ENCODE measurements at places on chromosomes 1 and 21.
A peak's percentile ranks its signal among the peaks of the same experiment; 100 is the strongest.

DNA sequence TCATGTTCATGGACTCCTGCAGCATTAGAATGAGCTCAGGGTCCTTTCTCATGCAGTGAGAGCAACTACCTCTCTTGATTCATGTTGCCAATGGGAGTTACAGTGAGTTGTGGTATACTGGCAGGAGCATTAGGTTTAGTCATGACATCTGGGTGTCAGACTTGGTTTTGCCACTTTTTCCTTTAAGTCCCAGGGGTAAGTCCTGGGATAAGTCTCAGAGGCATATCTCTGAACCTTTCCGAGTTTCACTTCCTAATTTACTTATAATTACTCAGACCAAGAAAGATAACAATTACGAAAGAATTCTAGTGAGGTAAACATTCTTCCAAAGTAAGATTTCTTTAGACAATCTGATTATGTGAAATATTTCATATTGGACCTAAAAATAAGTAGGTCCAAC, 606.0 kb downstream of the SMYD3 start:
- no peak for DNase-seq

DNA sequence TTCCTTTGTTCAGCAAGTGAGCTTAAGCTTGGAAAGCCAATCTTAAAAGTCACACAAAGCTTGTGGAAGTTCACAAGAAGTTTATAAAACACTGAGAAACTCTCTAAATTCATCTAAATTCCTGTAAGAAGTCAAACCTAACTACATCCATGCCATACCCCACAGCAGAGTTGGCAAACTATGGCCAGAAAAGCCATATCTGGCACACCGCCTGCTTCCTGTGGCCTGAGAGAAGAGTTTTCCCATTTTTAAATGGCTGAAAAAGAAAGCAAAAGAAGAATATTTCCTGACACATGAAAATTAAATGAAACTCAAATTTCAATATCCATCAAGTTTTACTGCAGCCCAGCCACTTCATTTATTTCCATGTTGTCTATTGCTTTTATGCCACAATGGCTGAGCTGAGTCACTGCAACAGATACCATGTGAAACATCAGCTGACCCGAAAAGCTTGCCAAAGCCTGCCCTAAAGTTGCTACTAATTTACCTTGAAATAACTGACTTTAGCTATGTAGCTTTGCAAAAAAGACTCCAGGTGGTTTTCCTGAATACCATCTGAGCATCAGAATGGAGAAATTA, 237.1 kb downstream of the SLC45A1 start:
- DNase-seq: no peak

GRCh38 chr1:27368869-27369582, 2.3 kb upstream of the MAP3K6 start:
- DNase-seq: no peak

DNA sequence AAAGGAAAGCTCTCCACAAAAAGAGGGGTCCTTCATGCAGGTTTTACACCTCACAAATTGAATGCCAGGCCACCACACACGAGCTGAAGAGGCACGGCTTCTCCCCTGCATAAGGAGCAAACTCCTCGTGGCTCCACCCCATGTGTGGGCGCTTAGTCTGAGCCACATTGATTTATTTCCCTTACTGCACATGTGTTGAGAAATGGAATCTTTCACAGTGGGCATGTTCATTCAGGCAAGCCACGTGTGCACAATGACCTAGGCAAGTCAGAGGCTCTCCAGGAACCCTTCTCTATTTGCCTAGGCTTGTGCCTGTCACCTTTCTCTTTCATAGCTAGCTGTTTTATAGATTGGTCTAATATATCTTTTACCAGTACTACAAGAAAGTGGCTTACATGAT, 120.5 kb downstream of the LTN1 start:
- DNase-seq: no peak

GRCh38 chr1:107941123-107941522, 23.9 kb downstream of the VAV3 start:
- DNase-seq: no peak

- peak; percentile 41 for DNase-seq
Observed at GRCh38 chr1:204104331-204105130, 31.6 kb downstream of the SOX13 start.

GRCh38 chr1:185155600-185156287, 1.0 kb downstream of the TRMT1L start:
- no peak for DNase-seq

DNA sequence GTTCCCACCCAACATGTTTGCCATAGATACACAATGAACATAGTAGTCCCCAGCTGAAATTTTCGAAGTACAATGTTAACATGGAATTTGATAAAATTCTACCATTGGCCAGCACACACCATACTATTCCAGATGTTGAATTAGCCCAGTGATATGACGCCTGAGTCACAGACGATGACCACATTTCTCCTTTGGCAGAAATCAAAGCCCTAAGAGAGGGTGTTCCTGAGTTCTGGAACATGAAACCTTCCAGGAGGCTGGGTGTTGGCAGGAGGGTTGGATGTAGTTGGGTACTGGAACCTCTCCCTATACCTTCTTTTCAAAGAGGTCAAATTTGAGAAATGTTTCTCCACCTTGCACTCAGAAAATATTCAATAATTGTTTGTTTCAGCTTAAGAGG, 37.8 kb downstream of the LPAR3 start:
- DNase-seq: no peak

DNA sequence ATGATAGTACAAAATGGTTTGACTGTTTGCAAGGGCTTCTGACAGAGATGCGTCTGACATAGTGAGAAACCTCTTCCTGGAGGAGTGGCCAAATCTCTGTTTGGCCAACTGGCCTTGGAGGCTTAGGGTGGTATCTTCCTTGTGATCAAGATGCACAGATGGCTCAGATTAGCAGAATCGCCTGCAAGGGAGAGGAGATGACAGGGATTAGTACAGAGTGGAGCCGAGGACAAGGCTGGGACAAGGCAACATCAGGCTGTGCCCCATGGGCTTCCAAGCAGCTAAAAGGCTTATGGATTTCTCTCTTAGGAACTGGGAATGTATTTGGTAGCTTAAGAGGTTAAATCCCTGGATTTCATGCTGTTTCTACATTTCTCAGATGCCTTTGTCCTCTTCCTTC, 379.1 kb downstream of the SIPA1L2 start:
- DNase-seq: no peak

GRCh38 chr1:166153525-166154314, 13.1 kb downstream of the FAM78B start:
- DNase-seq: no peak

- no peak for DNase-seq
Observed at GRCh38 chr21:41507521-41508414, at the start of gene TMPRSS2. Gene TMPRSS2, minus strand, starts transcription at chr21:41508158. Its CDS starts 10,025 bp downstream, at chr21:41498133.

DNA sequence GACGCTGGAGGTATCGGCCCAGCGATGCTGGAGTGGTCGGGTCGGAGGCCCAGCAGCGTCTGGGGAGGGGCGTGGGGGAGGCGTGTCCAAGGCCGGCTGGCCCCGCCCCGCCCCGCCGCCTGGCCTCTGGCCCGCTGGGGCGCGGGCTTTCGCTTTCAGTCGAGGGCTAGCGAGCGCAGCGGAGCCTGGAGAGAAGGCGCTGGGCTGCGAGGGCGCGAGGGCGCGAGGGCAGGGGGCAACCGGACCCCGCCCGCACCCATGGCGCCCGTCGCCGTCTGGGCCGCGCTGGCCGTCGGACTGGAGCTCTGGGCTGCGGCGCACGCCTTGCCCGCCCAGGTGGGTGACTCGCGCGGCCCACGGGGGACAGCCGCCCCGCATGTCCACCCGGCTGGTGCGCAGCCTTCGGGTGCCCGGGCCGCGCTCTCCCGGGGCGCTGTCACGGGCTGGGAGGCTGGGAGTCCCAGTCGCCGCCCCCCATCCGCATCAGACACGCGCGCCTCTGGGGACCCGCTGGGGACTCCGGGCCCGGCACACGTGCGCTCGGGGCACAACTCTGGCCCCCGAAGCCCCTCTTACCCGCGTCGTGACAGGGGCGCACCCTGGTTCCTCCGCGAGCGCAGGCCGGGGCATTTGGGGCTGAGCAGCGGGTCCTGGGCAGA, at the start of gene TNFRSF1B:
Gene TNFRSF1B, plus strand, starts transcription at position 158 of the 659 bp plus-strand sequence. Its CDS starts 101 bp downstream, at position 259.
- peak; percentile 83 for DNase-seq

DNA sequence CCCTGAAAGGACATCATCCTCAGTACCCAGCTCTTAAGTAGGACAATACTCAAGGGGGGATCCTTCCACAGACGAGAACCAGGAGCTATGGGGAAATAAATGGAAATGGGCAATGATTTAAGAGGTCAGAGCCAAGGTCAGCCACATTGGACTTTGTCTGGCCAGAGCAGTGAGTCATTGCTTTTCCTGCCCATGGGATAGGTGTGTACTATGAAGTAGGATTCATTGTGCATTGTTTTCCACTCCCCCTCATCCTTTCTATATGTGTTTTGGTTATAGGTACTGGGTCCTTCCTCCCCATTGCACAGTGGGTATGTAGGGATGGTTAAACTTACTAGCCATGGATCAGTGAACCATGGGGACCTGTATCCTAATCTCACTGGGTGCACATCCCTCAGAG, 328.9 kb upstream of the USP25 start:
- no peak for DNase-seq

DNA sequence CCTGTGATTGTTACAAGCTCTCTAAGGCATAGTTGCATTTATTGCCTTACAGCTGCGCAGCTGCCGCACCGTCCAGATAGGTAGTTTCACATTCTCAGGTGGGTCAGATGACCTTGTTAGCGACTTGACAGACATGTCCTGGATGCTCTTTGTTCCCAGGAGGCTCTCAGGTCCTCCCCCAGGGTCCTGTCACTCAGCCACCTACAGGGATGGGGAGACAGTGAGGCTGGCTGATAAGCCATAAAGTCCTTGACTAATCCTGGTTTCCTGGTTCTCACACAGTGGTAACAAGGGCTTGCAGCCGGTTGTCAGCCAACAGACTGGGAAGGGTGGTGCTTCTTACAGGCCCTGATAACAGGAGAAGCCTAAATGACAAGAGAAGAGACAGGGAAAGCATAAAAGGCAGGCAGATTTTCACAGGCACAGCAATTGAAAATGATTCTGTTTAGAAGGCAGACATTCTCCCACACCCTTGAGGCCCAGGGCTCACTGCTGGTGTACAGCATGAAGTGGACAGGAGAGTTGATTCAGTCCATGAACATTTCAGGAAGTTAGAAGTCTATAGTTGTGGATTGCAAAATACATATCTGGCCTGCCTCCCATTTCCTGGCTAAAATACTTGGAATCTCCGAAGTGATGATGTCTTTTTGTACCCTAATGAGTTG, 2.9 kb downstream of the ARF1 start:
- no peak for DNase-seq

- no peak for DNase-seq
Observed at GRCh38 chr1:9244501-9245229, 10.1 kb downstream of the H6PD start.

GRCh38 chr1:224298346-224299330, 31.3 kb downstream of the NVL start:
- no peak for DNase-seq

DNA sequence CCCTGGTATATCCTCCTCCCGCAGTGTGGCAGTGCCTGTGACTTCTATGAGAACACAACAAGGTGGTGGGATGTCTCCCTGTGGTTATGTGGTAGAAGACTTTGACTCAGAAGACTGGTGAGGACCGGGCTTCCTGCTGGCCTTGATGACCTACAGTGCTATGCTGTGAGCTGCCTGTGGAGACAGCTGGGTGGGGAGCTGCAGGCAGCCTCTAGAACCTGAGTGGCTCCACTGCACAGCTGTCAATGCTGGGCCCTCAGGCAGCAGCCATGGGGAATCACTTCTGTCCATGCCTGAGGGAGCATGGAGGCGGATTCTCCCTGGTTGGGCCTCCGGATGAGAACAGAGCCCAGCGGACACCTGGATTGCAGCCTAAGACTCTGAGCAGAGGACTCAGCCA, 14.9 kb downstream of the SLC1A7 start:
- peak; percentile 17 for DNase-seq

DNA sequence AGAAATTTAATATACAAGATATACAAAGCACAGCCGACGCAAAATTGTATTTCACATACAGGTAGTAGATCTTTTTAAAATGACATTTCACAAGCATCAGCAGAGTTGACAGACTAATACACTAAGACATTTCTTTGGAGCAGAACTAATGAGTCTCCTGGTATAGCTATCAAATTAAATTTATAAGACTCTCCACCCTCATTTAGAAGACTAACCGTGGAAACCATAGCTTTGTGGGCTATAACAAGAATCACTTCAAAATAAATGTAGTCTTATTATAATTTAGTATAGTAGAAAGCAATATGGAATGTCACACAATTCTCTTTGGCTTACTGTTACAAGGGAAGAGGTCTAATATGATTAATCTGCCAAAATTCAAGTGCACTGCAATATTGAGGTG, 204.9 kb downstream of the VAV3 start:
- DNase-seq: no peak

DNA sequence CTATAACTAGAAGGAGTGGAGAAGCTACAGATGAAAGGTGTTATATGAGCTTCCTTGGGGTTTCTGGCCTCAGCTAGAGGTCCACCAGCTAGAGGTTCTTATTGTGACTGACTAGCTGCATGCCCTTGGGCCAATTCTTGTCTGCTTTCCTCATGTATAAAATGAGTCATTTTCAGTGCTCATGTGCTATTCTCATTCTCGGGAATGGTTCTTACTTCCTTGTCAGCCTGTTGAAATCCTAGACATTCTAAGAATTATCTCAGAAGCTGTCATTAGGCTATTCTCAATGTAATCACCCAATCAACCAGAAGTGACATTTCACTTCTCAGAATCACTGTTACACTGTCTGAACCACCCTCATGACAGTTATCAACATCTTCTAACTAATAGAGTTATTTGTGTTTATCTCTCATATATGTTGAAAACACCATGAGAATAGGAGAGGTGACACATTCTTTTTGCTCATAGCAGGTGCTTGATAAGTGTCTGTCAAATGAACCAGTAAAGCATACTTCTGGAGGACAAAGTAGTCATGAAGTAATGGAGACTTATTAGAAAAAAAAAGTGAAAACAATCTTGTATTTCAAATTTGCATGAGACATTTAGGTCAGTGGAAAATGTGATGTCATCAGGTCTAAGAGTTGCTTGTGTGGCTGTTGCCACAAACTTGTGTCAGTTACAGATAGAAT, 122.8 kb upstream of the IVNS1ABP start:
- DNase-seq: no peak

DNA sequence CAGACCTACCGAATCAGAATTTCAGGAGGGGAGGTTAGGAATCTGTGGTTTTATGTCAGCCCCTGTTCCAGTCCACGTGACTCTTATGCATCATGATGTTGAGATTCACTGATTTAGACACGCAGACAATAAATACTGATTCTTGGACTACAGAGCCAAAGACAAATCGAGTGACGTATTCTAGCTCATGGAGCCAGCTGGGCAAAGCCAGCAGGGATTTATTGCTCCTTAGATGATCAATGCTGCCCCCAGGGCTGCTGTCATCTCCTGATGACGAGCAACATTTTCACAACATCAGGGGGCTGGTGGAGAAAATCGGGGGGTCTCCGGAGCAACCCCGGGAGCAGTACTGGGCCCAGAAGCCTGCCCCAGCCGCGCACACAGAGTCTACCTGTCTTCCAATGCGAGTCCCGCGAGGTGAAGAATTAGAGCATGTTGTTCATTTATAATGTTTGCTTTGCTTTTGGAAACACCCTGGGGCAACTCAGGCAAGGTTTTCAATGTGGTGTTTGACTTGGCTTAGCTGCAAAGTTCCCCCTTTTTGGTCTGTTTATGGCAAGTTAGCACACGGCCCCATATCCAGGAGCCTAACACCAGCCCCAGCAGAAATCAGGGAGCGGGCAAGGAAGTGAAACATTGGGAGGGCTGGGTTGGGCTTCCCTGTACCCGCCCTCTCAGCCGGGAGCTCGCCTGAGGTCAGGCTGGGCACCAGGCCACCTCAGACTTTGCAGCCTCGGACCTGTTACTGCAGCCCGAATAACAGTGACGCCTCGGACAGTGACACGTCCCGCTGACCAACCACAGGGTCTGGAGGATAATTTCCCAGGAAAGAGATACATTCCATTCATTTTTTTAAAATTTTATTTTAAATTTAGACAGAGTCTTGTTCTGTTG, 19.9 kb upstream of the CLDN14 start:
- DNase-seq: no peak

All from CD8-positive, alpha-beta T cell (primary cell).